ENCODE measurements at places on chromosomes 12 and 14.

DNA sequence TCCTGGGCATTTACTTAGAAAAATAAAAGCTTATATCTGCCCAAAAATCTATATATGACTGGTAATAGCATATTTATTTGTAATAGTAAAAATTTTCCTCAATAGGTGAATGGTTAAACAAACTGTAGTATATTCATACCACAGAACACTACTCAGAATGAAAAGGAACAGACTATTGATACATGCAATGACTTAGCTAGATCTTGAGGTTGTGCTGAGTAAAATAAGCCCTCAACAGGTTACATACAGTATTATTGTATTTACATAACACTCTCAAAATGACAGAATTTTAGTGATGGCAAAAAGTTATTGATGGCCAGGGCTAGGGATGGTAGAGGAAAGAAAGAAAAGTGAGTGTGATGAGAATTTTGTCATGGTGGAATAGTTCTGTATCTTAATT lies 178.4 kb downstream of the BMP4 start:
- no peak for DNase-seq

- DNase-seq: no peak
These were observed 55.8 kb upstream of the ARHGAP5 start for GRCh38 chr14:32021341-32021740.

- DNase-seq: no peak
These were observed 95.4 kb downstream of the PTPRO start for GRCh38 chr12:15417691-15418090.

GRCh38 chr14:92552066-92552465 lies 38.5 kb downstream of the RIN3 start:
- DNase-seq: no peak

All from HL-60 (cell line).